ENCODE measurements at places on chromosomes 1 and 21.
A peak's percentile ranks its signal among the peaks of the same experiment; 100 is the strongest.

GRCh38 chr1:64514197-64514765, 44.4 kb downstream of the CACHD1 start:
- DNase-seq: peak; percentile 30

- peak; percentile 56 for DNase-seq
Measured at GRCh38 chr1:227934476-227935313, 13.0 kb downstream of the WNT9A start.

DNA sequence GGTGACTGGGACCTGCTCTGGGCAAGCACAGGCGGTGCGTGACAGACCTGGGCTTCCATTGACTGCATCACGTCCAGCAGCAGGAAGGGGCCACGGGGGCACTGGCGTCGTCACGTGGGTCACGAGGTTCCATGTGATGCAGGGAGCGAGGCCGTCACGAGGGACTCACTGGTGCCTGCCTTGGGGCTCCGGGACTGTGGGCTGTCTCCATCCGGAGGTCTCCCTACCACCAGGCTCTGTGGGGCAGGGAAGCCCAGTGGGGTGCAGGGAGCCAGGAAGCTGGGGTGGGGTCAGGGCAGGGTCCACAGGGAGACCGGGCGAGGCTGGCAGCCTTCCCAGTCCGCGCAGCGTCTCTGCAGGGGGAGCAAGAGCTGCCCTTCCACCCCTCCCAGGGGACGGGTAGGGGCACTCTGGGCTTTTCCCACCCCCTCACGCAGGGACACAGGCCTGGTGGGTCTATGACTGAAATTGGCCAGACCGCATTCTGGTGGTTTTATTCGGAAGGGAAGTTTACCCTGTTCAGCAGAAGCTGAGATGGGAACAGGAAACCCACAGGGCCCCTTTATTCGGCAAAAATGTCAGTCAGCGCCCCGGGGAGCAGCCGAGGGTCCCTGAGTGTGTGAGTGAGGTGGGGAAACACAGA, 416 bp upstream of the TNFRSF14 start:
- no peak for DNase-seq

GRCh38 chr21:42337830-42338728, 12.7 kb downstream of the TFF2 start:
- peak; percentile 1 for DNase-seq

- DNase-seq: no peak
Measured at GRCh38 chr1:170231662-170232061, 85.9 kb downstream of the NTMT2 start.

GRCh38 chr1:1943834-1944570, 24.9 kb upstream of the TMEM52 start:
- no peak for DNase-seq

DNA sequence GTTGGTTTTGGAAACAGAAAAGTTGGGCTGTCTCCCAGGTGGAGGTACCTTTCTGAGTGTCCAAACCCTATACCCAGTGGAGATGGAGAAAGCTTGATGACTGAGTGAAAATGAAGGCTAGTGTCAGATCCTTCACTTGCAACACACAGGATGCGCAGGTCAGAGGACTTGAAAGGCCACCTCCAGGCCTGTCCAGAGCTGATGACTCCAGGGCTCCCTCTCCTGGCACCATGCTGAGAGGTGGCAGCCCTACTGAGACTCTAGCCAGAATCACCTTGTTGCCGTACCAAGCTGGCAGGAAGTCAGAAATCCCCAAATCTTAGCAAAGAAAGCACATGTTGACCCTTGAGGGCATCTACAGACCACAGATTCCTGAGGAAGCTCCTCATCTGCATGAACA, 16.4 kb downstream of the KNCN start:
- no peak for DNase-seq

DNA sequence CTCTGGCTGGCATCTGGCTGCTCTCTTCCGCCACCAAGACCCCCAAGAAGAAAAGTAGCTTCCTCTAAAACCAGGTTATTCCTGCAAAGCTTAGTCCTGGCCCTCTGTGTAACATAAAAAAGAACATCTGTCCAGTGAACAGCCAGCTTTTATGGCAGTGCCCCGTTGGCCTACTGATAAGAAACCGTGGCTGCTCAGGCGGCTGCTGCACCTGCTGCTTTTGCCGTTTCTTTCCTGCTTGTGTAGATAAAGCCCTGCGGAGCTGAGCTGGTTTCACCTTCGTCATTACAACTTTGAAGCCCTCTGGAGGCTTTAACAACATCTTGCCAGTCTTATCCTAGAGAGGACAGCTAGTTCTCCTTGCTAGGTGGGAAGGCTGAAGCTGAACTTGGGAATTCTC, 20.5 kb downstream of the ELAPOR1 start:
- DNase-seq: no peak

DNA sequence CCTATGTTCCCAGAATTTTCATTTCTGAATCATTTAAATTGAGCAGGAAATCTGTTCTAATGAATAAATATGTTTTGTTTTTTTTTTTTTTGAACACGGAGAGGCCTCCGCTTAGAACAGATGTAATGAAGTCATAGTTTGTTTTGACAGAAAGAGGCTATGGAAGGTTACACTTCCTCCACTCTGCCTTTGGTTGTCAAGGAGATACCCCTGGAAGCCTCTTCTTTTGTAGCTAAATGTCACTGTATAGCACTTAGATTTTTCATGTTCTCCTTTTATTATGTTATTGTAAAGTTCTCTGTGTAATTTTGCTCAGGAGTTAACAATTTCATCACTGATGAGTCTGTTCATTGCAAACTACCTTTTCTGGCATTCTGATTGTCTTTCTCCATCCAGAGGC, 22.7 kb upstream of the GNG12 start:
- no peak for DNase-seq

DNA sequence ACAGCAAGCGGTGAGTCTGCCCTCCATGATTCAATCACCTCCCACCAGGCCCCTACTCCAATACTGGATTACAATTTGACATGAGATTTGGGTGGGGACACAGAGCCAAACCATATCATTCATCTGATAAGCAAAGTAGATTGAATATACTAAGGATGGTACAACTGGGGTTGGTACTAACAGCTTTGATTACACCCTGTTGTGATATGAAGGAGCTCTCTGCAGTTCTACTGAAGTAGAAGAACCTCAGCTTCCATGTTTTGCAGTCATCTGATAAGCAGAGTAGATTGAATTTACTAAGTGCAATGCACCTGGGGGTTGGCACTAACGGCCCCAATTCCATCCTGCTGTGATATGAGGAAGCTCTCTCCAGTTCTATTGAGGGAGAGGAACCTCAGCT, 31.1 kb downstream of the RWDD3 start:
- DNase-seq: no peak

DNA sequence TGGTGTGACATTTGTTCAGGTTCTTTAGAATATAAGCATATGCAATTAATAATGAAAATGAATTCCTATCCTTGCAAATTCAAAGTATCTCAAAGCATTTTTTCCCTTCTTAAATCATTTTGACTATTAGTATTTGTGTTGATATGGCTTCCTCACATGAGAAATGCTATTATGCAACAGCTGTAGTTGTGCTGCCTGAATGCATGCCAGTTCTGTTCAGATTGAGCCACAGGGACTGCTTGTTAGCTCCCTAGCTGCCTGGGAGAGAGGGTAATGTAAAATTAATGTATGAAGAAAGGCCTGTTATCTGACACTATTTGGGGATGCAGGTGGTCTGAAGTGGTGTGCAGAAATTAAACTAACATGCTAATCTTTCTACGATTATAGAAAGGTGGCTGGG, 45.5 kb downstream of the CACHD1 start:
- DNase-seq: peak; percentile 53

DNA sequence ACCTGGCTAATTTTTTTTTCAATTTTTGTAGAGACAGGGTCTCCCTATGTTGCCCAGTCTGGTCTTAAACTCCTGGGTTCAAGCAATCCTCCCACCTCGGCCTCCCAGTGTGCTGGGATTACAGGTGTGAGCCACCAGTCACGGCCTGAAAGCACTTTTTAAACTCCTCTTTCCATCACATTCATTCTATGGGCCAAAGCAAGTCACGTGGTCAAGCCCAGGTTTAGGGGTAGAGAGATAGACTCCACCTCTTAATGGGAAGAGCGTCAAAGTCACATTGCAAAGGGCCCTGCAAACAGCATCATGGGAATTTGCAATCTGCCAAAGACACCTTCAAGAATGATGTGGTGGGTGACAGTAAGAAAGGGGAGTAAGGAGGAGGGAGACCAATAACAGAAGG, 7.1 kb downstream of the ATP1A4 start:
- DNase-seq: no peak

- DNase-seq: no peak
Measured at GRCh38 chr1:66929146-66929688, 4.4 kb downstream of the MIER1 start.

- DNase-seq: no peak
Measured at GRCh38 chr1:21930080-21930571, 7.0 kb downstream of the HSPG2 start.

DNA sequence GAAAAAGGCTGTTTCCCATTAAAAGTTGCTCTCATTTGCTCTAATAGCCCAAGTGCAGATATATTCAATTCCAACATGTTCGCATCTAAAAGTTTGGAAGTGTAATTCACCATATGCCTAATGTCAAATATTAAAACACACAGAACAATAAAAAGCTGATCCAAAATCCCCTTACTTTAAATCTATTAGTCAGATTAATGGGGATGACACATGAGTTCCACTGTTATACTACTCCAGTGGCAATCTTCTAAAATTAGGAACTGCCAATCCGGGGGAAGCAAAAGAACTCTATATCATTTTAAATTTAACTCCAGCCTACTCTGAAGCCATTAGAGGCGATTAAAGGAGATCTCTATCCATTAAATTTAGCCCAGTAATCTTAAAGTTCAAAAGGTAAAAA, 317.1 kb downstream of the NTNG1 start:
- DNase-seq: no peak

DNA sequence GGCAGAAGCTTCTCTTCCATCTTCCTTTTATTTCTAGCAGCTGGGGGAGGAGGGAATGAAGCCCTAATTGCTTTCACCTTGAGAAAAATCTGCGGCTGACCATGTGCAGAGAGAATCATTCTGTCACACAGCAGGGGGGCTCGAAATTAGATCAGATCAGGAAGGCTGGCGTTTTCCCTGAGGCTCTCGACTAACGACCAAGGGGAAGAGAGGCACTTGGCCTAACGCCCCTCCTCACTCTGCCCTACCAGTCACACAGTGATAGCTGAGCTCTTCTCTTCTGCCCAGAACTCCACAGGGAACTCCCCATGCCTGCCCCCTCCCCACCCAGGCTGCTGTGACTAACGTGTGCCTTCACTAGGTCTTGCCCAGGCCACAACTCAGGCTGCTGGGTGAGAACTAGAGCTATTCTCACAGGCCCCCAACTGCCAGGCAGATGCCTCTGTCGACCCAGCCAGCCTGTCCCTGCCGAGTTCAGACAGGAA, 26.5 kb upstream of the KHDRBS1 start:
- no peak for DNase-seq

DNA sequence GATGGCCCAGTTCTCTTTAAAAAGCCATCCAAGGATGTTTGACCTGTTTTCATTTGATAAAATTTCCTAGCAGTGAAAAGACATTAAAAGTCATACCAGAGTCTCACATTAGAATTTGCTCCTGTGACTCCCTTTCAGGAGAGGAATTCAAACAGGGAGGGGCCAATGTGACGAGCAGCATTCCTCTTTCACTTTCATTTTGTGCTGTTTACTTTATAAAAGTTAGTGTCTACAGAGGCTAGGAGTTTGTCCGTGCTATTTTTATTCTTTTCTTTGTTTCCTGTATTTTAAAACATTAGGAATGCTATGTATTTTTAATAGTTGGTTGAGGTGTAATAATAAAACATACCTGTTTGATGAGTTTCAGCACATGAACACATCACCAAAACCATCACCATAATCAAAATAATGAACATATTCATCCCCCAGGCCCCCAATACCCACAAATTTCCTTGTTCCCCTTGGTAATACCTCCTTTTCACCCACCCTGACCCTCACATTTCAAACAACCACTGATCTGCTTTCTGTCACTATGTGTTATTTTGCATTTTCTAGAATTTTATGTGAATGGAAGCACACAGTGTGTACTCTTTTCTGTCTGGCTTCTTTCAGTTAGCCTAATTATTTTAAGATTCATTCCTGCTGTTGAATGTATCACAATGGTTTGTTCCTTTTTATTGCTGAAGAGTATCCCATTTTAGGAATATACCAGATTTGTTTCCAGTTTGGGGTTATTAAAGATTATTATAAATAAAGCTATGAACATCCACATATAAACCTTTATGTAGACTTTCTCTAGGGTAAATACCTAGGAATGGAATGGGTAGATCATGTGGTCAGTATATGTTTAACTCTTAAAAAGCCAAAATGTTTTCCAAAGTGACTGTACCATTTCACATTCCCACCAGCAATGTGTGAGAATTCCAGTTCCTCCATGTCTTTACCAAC, 129.5 kb downstream of the TENT5C start:
- DNase-seq: no peak

DNA sequence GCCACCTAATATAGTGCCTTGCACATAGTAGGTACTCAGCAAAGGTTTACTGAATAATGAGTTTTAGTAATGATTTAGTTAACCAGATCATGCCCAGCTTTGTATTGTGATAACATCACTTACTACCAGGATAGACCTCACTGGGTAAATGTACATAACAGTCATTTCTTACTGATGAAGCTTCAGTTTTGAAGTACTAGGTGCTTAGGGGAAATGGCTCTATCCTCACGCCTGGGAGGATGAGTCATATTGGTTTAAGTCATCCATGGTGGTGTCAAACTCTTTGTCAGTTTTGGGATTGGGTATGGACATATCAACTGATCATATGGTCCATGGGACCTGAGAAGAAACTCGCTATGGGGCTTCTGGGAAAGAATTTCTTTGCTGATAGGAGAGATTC, 90.6 kb upstream of the USP24 start:
- no peak for DNase-seq

DNA sequence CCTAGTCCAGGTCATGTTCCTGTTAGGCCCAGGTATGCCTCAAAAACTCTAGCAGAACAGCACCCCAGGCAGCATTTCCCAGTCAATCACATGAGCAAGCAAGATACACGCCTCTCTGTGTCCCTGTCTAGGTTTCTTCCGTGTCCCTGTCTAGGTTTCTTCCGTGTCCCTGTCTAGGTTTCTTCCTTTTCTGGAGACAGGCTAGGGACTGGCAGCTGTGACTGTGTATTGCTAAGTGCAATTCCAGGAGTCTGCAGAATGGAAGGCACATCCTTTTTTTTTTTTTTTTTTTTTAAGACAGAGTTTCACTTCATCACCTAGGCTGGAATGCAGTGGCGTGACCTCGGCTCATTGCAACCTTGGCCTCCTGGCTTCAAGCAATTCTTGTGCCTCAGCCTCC, 77.6 kb downstream of the SETD4 start:
- no peak for DNase-seq

Data from GM04503 (cell line).